ENCODE measurements at places on chromosomes 5 and 9.

- DNase-seq, result no peak
Measured at GRCh38 chr5:178533136-178533535, 57.1 kb downstream of the COL23A1 start.

- DNase-seq, result no peak
Measured at GRCh38 chr5:119470105-119470763, 17.9 kb downstream of the HSD17B4 start.

GRCh38 chr5:124921694-124922093 lies 175.3 kb upstream of the ZNF608 start:
- DNase-seq, result no peak

- DNase-seq, result no peak
Measured at GRCh38 chr9:133716564-133717112, 21.5 kb downstream of the SARDH start.

DNA sequence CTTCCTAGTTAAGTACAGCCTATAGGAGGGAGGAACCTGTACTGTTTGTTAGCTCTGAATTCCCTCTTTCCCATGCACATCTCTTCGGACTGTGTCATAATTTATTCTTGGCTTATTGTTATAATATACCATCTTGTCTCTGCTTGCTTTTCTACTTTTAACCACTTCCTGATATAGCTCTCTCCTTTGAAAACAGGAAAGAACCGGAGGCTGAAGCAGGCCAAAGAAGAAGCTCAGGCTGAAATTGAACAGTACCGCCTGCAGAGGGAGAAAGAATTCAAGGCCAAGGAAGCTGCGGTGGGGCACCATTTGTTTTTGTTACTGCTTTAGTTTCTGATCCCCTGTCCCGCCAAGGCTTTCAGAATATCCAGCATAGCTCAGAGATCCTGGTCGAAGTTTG lies 4.8 kb downstream of the ATP6V1G1 start:
- no peak for DNase-seq

GRCh38 chr5:114686356-114686755 lies 324.5 kb downstream of the KCNN2 start:
- DNase-seq, result no peak

- no peak for DNase-seq
Measured at GRCh38 chr9:125255781-125256391, 5.7 kb upstream of the GAPVD1 start.

DNA sequence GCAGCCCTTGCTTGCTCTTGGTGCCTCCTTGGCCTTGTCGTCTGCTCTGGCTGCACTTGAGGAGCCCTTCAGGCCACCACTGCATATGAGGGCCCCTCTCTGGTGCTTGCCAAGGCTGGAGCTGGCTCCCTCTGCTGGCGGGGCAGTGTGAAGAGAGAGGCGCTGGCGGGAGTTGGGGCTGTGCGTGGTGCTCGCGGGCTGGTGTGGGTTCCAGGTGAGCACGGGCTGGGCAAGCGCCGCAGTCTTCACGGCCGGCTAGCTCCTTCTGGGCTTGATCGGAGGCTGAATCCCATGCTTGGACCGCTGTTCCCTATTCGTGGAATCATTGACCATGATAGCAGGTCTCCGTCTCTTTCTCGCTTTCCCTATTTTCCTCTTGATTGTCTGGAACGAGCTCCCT lies 56.5 kb downstream of the XRCC4 start:
- no peak for DNase-seq

DNA sequence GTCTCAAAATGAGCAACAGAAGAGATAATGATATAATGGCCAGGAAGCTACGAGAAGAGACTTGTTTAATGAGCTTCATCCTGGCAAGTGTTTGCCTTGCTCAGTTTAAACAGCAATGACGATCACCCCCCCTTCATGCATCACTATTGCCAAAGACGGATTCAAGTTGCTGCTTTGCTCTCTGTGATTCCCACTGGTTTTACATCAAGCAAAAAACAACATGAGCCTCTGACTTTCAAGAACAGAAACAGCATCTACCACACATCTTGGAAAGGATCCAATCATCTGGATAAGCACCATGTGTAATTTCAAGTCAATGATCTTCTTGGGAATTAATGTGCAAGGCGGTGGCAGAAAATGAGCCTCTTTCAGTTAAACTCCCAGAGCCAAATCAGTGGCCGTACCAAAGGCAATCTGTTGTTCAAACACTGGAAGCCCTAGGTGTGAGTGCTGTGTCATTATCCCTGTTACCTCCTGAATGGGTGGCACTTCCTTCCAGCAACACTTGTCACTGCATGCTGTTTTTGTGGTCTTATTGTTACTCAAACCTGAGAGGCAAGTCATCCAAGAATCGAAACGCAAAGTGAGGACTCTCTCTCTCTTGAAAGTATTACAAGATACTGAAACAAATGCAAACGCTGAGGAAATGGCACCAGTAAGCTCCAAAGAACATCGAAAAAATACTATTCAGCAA lies 72.8 kb downstream of the MED27 start:
- peak; percentile 44 for DNase-seq

DNA sequence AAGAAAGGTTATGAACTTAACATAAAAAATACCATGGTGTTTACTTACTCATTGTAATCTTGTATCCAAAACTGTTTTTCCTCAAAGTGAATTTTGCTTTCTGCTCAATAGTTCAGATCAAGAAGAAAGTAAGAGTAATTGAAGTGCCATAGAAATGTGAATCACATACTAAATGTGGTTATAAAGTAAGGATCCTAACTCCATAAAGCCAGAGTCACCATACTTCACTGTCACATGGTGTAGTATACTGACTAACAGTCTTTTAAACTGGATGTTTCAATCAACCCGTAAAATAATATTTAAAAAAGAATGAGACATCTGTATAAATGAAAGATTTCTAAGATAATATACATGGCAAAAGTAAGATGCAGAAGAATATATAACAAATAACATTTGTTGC lies 72.1 kb downstream of the NIPBL start:
- DNase-seq, result no peak

- DNase-seq, result no peak
Measured at GRCh38 chr5:122447879-122448278, 135.8 kb downstream of the SNCAIP start.

DNA sequence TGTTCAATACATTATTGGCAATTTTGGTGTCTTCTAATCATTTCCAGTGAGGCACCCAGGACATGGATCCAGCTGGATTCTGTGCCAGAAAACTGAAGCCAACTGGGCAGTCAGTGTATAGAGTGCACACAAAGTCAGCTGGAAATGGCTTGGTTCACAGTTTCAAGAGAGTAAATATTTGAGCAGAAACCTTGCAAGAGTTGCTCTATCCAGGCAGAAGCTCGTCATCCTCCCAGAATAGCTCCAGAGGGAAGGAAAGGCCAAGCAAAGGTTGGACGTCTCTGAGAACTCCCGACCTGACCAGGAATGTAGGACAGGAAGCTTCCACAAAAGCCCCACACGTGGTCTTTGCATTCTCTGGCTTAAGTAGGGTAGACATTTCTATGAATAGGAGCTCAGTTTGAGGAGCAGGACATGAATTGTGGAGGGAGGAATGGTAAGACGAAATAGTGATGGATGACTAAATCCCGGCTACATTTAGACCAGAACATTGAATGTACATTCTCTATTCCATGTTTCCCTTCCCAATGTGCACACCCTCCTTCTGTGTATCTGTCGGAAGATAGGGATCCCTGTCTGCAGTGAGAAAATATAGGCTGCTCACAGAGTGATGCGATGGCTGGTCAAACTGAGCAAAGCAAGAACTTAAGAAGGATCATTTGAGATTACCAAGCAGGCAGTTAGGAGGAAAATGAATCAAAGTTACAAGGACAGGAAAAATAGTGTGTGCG lies 72.7 kb upstream of the FCN2 start:
- DNase-seq, result no peak

DNA sequence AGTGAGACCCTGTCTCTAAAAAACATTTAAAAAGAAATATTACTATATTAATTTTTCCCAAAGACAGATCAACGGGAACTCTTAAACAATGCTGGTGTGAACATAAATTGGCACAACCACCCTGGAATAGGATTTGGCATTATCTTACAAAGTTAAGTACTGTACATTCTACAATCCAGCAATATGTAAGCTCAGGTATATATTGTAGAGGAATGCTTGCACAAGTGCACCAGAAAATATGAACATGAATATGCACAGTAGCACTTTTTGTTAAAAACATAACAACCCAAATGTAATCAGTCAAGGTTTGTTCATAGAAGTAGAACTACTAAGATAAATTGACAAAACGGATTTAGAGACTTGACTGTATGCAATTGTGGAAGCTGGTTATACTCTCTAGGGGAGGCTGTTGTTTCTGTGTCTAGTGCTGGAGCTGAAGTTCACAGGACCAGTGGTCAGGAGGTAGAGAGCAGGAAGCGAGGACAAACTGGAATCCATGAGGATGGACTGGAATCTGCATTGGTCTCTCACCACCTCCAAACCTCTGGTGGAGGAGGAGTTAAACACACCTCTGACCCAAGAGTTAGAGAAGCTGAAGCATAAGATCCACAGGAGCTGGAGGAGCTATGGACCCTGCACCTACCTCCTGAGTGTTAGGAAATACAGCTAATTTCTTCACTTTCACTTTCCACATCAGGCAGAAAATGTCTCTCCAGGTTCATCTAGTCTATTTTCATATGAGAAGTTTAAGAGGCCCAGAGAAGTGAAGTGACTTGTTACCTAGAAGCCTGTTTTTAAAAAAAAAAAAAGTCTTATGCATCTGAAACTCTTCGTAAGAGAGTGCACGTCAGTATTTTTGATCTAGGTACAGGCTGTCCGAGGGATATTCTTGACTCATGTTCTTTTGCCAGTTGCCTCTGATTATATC lies 20.3 kb upstream of the RIC1 start:
- no peak for DNase-seq

GRCh38 chr9:77221431-77221830 lies 44.1 kb downstream of the VPS13A start:
- DNase-seq, result no peak

DNA sequence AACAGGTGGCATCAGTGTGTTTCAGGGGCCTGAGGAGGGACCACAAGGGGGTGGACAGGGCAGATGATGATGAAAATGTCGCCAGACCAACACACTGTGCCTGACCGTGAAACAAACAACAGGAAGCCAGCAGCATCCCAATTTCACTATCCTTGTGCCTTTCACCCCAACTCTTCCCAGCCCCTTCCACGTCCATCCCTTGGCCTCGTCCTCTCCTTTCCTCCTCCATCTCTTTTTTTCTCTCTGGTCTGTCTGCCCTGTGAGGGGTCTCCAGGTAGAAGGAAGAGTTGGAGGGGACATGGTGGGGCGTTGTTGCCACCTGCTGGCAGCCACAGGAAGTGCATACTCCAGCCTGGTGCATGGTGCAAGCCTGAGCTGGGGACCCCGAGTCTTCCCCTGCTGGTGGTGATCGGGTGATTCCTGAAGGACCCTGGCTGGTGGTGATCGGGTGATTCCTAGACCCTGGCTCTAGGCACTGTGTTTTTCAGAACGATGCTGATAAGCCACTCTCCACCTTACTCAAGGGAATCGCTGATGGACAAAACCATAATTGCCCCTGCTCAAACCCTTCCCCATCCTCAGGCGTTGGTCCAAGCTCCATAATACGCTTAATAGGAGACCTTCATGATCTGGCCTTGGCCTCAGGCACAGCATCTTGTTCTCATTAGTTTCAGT lies 21.7 kb upstream of the NSD1 start:
- DNase-seq, result peak; percentile 83

DNA sequence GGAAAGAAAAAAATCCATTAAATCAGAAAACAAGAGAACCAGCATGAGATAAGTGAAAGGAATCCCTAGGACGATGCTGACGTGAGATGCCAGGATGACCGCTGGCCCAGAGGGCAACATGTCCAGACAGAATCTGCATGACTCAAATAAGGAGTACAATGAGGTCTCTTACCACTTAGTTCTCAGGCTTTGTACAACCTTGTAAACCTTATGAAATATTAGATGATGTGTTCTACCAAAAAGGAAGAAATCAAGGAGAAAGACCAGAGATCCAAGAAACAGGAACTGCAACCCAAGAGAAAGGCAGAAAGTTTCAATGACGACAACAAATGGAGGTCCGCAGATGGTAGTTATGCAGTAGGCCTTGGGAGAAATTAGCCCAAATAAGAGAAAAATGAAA lies 2.8 kb upstream of the GPR150 start:
- DNase-seq, result no peak

GRCh38 chr5:181186986-181187499 lies 18.0 kb downstream of the TRIM7 start:
- no peak for DNase-seq

GRCh38 chr9:89941875-89942274 lies 337.1 kb downstream of the GADD45G start:
- peak; percentile 11 for DNase-seq

DNA sequence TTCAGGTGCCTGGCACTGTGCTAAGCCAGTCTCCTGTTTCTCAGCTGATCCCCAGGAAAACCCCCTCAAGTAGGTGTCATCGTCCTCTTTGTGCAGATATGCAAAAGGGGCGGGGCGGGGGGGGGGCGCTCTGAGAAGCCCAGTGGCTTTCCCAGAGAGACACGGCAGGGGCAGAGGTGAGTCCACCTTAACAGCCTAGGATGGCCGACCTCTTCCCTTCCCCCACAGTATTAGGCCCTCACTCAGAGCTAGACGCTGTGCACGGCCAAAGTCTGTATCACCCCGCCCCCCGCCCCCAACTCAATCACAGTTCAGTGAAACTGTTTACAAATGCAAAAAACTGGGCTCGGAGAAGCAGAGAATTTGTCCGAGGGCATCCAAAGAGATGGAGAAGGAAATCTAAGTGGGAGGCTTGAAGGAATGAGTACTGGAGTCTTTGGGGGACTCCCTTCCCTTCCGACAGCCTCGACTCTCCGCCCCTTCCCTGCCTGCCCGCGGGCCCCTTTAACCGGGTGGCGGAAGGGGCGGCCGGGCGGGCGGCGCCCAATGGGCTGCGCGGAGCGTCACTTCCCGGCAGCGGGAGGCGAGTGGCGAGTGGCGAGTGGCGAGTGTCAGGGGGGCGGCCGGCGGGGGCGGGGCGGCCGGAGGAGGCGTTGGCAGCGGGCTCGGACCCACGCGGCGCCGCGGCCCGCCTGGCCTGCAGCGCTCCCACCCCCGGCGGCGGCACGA lies at the start of gene ERGIC1:
TSS of gene ERGIC1 (plus strand) at position 566 of the 729 bp plus-strand sequence. CDS start at position 729, 163 bp downstream.
- peak; percentile 77 for DNase-seq

DNA sequence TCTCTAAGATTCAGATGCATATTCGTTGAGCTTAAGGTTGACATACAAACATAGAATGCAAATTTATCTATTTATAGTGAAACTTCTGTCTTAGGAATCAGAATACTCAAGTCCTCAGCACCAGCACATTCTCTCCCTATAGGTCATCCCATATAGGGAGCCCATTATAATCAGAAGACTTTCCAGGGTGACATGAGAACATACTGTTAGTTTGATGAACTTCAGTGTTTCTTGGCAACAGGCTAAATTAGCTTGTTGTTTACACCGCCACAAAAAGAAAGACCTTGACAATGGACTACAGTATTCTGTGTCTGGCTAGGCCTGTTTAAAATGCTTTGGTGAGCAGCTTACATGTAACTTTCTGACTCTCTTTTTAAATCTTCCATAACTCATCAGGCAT lies 104.2 kb downstream of the TAF11L14 start:
- no peak for DNase-seq

DNA sequence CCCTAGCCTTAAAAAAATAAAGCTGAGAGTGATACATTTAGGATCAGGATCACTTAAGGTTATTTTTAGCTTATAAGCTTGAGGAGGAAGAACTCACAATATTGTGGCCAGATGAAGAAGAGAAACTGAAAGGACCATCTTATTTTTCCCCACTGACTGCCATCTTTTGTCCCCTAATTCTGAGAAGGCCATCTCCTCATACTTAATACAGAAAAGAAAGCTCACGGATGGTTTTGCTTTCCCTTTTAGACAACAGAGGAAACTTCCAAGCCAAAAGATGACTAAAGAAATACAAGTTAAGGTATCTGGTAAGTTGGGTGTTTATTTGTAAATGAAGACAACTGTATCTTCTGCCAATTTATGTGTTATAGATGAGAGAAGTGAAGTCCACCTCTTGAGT lies 36.4 kb downstream of the ERAP1 start:
- DNase-seq, result no peak

GRCh38 chr5:79990205-79990597 lies 861 bp downstream of the MTX3 start:
- no peak for DNase-seq

All from activated T-cell treated with anti-CD3 and anti-CD28 coated beads, Interleukin-2, amount 50 U/mL, for 48 hours (primary cell).